Fibroblast of skin of left quadriceps (primary cell): ENCODE measurements at places on chromosomes 3 and 15.
A peak's percentile ranks its signal among the peaks of the same experiment; 100 is the strongest.

- no peak for DNase-seq
These were observed 415.3 kb downstream of the CNTN4 start for GRCh38 chr3:2513986-2514385.

DNA sequence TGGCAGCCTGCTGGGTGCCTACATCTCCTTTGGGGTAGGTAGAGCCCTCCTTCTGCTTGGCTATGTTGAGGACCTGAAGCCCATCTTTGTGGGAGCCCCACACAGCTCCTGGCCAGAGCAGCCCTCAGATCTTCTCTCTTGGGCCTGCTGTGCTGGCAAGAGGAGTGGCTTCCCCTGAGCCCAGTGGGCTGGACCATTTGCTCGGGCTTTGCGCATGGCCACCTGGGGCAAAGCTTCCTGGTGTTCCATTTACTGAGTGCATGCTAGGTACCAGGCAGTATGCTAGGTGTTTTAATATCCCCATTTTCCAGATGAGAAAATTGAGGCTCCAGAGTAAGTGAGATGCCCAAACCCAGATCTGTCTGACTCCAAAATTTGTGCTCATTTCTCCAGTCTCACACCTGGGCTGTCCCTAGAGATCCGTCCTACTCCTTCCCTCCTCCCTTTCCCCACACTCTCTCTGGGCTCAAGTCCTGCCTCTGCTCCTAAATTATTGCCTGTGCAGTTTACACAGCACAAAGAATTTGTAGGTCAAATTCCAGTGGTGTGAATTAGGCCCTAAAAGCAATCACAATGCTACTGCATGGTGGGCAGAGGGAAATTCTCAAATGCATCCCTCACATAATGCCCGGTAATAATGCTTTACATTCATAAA, 39.7 kb downstream of the SLC28A1 start:
- no peak for DNase-seq

DNA sequence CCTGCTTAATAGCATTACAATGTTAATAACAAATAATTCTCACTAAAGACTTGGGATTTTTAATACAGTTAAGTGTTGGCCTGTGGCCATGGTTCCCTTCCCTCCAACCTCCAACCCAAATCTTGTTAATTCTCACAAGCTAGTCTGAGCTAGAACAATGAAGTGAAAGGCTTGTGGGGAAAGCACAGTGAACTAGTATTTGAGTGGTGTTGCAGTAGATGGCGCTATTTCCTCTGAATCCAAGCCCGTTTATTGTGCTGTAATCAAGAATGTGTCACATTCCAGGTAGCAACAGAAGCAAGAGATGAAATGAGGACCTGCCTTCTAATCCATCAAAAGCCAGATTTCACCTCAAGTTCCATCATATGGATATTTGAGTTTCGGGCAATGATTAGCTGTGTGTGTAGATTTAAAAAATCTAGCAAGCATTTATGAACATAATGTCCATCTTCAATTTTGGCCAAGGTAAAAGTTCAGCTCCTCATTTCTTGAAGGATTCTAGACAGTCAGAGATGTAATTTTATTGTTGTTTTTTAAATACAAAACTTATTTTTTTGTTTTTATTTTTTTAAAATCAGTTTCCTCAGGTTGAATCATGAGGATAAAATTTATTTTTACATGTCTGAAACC, 160.7 kb downstream of the SQOR start:
- DNase-seq = no peak

DNA sequence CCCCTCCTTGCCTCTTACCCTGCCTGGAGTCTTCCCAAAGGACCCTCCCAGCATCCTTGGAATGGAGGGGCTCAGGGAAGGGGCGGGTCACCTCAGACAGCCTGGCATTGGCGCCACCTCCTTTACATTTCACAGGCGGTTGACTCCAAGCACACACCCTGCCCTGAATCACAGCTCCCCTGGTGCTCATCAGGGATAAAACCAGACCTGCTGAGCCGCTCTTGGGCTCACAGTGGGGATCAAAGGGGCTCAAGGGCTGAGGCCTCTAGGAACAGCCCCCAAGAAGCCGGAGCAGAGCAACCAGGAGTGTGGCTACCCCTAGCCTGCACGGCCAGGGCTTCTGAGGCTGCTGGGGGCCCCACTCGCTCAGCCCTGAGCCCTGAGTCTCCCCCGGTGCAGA, 16.6 kb downstream of the LINGO1 start:
- DNase-seq = no peak

DNA sequence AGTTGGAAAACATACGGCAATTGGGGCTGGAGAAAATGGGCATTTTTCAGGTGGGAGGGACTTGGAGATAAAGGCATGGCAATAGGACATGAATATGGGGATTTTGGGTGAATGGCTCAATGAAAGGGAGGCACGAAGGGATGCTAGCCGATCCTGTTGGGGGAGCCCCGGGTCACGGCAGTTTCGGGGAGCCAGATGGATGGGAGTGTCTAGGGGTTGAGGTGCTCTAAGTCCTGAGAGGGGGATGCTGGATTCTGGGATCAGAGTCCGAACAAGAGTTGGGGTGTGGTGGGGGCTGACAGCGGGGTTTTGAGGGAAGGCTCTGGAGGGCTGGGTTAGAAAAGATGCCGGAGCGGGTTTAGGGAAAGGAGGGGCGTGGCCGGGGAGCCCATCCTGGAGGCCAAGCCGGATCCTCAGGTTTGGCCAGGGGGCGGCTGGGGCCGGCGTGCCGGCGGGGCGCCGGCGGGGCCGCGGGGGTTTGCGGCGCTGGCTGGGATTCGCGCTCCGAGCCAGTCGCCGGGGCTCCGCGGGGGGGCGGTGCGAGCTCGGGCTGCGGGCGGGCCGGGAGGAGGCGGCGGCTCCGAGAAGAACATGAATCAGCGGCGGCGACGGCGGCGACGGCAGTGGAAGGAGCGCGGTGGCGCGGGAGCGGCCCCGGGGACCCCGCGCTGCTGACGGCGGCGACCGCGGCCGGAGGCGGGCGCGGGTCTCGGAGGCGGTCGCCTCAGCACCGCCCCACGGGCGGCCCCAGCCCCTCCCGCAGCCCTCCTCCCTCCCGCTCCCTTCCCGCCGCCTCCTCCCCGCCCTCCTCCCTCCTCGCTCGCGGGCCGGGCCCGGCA, at the start of gene TYRO3:
TSS of gene TYRO3 (plus strand) at position 813 of the 839 bp plus-strand sequence. CDS start 46 bp downstream, outside the sequence.
- no peak for DNase-seq

DNA sequence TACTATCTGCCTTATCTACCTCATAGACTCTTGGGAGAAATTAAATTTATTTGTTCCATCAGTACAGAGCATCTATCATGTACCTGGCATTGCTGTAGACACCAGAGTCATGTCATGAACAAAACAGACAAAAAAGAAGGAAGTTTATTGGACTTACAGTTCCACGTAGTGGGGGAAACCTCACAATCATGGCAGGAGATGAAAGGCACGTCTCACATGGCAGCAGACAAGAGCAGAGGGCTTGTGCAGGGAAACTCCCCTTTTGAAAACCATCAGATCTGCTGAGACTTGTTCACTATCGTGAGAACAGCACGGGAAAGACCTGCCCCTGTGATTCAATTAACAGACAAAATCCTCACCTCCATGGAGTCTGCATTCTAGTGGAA, 25.6 kb upstream of the ACAP2 start:
- DNase-seq = no peak

- no peak for DNase-seq
These were observed 197.7 kb downstream of the RBMS3 start for GRCh38 chr3:29478611-29479010.

GRCh38 chr3:57151021-57151449, 14.1 kb downstream of the IL17RD start:
- peak; percentile 51 for DNase-seq

DNA sequence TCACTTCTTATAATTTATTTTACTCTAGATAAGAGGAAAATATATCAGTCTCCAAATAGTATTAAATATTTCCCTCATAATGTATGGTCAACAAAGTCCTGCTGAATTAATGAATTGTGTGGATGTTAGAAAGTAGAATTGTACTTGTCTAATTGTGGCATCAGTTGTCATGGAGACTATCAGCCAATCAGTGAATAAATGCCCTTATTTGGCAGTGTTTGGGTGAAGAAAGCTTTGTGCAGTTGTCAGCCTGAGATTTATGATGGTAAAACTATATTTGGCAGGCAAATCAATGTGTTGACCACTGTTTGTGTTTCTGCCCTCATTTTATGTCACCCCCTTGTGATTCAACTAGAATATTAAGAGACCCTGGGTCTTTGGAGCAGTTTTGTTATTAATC, 293.6 kb upstream of the MDFIC2 start:
- DNase-seq = no peak

DNA sequence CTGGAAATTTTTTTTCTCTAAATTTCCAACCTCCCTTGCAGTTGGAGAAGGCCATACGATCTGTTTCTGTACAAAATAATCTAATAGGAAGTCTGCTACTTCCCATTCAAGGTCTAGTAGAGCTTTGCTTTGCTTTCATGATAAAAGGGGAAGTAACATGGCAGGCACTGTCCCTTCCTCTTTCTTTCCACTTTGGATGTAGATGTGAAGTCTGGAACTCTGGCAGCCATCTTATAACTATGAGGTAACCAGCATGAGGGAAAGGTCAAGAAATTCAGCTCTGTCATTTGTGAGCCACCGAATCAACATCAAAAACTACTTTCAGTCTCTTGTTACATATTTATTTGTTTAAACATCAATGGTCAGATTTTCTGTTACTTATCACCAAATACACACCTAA, 156.3 kb downstream of the MTHFS start:
- no peak for DNase-seq

- no peak for DNase-seq
These were observed 222.9 kb downstream of the TPRG1 start for GRCh38 chr3:189394599-189395121.

DNA sequence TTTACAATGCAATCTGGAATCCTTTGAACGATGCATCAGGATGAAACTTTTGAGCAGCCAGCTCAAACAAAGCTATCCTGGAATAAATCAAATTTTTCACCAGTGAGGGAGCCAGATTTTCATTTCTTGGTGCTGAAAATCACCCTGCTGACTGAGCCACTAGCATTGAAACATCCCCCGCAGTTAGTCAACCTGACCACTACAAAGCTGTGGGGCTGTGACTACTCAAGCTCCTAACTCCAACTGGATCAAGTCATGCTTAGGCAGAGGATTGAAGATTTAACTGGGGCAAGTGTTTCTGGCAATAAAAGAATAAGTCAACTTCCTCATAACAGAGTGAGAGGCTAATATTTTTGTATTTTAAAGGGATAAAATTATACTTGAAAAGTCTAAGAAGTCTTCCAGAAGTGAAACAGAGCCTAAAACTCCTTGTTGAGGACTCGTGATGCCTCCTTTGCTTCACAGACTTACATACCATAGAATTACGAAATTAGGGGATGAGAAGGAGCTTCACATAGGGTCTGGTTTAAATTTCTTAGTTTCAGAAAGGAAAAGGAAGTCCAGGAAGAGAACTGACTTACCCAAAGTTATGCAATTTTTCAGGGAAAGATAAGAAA, 177.8 kb downstream of the SERPINI1 start:
- DNase-seq = no peak

GRCh38 chr3:29515451-29515850, 234.6 kb downstream of the RBMS3 start:
- no peak for DNase-seq

GRCh38 chr15:90482124-90483011, 47.4 kb upstream of the CRTC3 start:
- peak; percentile 14 for DNase-seq

DNA sequence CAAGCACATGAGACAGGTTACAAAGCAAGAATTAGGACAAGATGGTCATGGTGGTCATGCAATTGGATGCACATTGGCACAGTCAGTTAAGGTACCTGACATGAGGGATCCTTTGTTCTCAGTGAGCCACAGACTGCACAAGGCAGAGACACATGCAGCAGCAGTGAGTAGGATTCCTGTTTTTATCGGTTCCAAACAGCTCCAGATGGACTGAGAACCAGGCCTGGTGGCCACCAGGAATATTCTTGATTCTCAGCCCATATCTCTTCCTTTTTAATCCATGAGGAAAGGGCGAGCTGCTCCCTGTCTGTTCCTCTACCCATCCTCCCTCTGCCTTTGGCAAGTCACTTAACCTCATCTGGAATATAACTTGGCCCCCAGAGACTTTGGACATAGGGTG, 410.8 kb downstream of the GAP43 start:
- DNase-seq = no peak

DNA sequence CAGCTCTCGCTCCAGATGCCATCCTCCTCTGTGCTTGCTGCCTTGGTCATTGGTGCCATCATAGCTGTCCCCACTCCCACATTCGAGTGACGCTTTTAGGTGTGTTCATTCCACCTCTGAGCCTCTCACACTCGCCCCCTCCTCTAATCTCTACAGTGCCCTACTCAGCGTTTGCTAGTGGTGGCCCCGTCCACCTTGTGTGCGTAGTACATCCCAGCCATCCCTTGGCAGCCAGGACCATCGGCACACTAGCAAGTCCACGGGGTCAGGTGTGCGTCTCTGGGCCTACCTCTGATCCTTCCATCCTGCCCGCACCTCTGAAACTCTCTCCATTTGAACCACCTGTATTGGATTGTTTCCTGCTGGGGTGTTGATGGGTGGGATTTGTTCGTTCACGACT, 54.2 kb upstream of the RGMA start:
- DNase-seq = no peak
